NCI-H1930 (cell line): ENCODE measurements at places on chromosomes 11 and 22.

GRCh38 chr11:121517996-121518395 is 65.2 kb upstream of the SORL1-AS1 start:
- no peak for DNase-seq

- peak; percentile 73 for DNase-seq
Measured at GRCh38 chr11:123261345-123262106, 66.5 kb upstream of the CLMP start.

GRCh38 chr11:34182921-34183685 is 77.7 kb downstream of the NAT10 start:
- DNase-seq: no peak

GRCh38 chr11:9660886-9661285 is 3.0 kb upstream of the SWAP70 start:
- no peak for DNase-seq

DNA sequence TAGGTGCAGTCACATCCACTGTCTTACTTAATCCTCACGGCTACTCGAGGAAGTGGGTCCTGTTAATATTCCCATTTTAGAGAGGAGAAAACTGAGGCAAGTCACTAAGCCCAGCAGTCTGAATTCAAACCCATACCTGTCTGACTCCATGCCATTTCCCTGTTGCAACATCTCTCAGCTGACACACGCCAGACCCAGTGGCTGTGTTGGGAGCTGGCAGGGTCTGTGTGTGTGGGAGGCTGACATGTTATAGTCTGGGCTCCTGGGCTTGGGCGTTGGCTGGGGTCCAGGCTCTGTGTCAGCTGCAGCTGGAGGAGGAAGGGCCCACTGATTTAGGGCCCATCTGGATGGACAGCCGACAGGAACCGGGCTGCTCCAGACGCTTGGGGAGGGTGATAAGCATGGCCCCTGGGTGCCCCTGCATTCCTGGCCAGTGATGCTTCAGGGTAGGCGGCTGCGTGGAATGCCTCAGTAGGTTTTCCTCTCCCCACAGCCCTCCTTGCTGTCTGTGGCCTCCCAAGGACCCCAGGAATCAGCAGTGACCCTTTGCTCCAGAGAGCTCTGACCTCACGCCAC is 562.5 kb downstream of the MN1 start:
- no peak for DNase-seq

GRCh38 chr11:3747704-3748103 is 49.6 kb downstream of the NUP98 start:
- no peak for DNase-seq

GRCh38 chr11:69979632-69980031 is 98.5 kb upstream of the ANO1 start:
- no peak for DNase-seq

- no peak for DNase-seq
Measured at GRCh38 chr11:69654660-69655478, 13.9 kb downstream of the CCND1 start.

DNA sequence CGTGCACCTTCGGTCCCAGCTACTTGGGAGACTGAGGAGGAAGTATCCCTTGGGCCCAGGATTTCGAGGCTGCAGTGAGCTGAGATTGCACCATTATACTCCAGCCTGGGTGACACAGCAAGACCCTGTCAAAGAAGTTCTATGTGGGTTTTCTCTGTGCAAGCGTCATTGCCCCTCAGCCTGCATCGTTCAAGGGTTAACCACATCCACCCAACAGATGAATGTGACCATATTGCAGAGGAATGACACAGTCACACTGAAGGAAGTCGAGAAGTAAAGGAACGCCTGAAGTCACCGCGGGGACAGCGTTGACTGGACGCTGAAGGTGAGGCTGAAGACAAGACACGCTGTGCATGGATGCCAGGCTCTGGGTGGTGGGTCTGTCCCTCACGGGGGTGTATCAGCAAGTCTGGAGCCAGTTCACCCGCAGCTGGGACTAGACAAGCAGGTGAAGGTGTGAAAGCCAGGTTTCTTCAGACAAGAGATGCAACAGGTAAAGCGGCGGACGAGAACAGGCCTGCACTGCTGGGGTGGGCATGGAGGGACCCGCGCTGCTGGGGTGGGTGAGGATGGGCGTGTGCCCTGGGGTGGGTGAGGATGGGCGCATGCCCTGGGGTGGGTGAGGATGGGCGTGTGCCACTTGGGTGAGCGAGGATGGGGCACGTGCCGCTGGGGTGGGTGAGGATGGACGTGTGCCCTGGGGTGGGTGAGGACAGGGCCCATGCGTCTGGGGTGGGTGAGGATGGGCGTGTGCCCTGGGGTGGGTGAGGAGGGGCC is 36.5 kb upstream of the TOLLIP start:
- no peak for DNase-seq

DNA sequence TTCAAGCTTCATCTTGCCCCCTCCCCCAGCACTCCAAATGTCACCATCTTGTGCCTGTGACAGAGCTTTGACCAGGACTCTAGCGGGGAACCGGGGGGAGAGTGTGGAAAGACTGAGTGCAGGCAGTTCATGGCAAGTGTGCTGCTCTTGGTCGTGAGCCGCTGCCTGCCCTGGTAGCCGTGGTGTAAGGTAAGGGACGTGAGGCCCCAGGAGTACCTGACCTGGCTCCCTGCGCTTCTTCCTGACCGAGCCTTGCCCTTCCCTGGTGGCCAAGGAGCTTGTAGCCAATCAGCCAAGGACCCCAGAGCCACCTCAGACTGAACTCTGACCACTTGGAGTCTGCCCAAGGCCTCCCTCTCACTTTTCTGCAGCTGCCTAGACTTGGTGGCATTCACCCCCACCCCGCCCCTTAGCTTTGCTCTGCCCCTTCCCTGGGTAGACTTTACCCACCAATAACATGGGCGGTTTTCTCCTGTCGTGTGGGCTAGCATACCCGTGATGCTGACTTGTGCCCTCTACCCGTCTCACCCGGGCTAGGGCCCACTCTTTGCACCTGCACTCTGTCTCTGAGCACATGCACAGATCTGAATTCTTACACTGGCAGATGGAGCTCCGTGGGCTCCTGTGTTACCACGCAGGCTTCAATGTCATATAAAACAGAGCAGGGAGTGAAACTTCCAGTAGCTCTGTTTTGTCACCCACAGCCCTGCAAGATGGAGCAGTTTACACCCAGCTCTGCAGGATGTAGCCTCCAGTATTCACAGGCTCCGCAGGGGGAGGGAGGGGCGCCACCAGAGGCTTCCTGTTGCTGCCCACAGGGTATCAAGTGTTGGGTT is 1.5 kb downstream of the DGKZ start:
- no peak for DNase-seq

DNA sequence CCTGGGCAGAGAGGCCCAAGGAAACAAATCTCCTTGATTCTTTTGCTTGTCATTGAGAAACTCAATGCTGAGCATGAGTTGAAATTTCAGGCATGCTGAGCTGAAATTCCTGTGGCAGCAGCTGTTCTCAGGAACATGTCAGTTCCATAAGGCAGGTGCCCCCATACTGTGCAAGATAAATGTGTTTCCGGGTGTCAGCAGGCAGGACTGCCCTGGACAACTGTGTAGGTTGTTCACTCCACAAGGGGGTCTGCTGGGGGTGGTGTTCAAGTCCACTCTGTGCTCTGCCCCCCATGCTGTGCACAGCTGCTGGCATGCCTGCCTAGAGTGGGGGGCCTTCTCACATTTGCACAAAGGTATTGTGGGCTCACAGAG is 133.7 kb downstream of the CTTN start:
- DNase-seq: no peak

DNA sequence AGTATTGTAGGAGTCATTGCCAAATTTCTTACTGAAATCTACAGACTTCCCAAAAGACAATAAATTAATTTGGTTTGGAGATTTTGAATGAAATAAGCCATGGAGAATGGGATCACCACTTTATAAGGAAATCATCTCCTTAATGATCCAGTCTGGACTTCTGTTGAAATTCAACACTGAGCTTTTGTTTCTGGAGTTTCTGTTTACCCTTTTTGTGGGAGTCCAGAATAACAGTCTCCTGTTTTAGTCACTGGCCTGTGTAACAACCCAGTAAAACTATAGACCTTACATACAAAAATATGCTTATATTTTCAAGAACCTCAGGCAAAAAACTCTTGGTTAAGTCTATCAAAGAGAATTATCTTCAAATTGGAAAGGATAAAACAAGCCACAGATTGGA is 321.7 kb upstream of the PLET1 start:
- no peak for DNase-seq

- no peak for DNase-seq
Measured at GRCh38 chr22:39920134-39920743, 19.4 kb downstream of the GRAP2 start.

GRCh38 chr11:96215110-96215782 is 127.7 kb downstream of the MAML2 start:
- DNase-seq: no peak

- no peak for DNase-seq
Measured at GRCh38 chr11:126915430-126915829, 85.1 kb downstream of the KIRREL3 start.

DNA sequence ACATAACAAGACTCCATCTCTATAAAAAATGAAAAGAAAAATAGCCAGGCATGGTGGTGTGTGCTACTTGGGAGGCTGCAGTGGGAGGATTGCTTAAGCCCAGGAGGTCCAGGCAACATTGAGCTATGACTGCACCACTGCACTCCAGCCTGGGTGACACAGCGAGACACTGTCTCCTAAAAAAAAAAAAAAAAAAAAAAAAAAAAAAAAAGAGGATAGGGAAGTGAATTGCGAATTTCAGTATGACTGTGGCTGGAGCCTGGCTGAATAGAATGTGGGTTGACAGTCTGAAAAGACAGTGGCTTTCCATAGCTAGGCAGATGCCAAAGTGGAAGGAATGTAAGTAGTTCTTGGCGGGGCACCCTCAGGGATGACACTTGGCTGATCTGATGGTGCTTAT is 6.4 kb upstream of the LDHAL6A start:
- no peak for DNase-seq

- peak; percentile 21 for DNase-seq
Measured at GRCh38 chr11:45722144-45722543, 56.7 kb upstream of the CHST1 start.
